Stimulated activated CD4-positive, alpha-beta T cell treated with anti-CD3 and anti-CD28 coated beads, TNF-alpha, amount 100 ng/mL, for 4 hours (primary cell): ENCODE measurements at places on chromosomes 11 and 22.

- DNase-seq = no peak
Observed at GRCh38 chr11:102476812-102477211, 24.2 kb upstream of the TMEM123 start.

DNA sequence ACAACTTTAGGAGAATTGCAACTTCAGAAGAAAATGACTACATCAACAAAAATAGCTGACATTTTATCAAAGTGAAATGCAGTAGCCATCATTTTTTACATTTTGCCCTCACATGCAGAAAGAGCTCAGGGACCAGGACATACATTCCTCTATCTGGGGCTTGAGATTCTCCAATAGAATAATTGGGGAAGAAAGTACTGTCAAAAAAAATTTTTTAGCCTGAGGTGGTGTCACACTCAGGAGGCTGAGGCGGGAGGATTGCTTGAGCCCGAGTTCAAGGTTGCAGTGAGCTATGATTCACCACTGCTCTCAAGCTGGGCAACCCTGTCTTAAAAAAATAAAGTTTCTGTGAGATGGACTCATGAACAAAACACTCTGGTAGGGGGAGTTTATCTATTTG lies 32.2 kb upstream of the DEPDC7 start:
- DNase-seq = no peak

- DNase-seq = no peak
Observed at GRCh38 chr11:7525424-7525823, 11.6 kb downstream of the PPFIBP2 start.

- DNase-seq = no peak
Observed at GRCh38 chr11:59076876-59077571, 9.1 kb upstream of the GLYATL1B start.

DNA sequence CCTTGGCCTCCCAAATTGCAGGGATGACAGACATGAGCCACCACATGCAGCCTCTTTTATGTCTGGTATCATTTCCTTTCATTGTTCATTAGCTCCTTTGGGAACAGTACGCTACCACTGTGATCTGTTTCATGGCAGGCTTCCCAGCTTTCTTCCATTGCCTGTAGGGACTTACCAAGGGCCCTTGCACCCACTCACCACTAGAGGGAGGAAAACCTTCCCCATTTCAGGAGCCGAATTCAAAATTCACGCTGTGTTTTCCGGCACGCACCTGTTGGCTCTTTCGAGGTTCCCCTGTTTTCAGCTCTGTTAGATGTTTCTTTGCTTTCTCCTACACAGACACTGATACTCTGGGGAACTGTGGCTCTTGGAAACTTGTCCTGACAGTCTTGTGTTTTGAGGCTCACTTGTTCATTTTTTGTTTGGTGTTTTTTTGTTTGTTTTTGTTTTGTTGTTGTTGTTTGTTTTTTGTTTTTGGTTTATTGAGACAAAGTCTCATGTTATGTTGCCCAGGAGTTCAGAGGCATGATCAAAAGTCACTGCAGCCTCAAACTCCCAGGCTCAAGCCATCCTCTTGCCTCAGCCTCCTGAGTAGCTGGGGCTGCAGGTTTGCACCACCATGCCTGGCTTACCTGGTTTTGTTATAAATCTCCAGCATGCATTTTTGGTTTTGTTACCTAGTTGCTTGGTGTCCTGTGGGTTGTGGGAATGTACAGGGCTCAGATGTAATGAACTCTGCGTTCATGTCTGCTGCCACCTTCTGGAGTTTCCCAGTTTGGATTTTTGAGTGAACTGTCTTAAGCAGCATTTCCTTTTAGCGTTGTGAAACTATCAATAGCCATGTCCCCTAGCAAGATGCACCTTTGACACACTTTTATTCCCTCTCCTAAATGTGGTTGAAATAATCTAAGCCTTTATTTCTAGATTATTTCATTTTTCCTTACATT lies 2.3 kb downstream of the KRTAP5-11 start:
- DNase-seq = no peak

GRCh38 chr11:63756919-63757761 lies 11.4 kb downstream of the ZFTA start:
- no peak for DNase-seq

DNA sequence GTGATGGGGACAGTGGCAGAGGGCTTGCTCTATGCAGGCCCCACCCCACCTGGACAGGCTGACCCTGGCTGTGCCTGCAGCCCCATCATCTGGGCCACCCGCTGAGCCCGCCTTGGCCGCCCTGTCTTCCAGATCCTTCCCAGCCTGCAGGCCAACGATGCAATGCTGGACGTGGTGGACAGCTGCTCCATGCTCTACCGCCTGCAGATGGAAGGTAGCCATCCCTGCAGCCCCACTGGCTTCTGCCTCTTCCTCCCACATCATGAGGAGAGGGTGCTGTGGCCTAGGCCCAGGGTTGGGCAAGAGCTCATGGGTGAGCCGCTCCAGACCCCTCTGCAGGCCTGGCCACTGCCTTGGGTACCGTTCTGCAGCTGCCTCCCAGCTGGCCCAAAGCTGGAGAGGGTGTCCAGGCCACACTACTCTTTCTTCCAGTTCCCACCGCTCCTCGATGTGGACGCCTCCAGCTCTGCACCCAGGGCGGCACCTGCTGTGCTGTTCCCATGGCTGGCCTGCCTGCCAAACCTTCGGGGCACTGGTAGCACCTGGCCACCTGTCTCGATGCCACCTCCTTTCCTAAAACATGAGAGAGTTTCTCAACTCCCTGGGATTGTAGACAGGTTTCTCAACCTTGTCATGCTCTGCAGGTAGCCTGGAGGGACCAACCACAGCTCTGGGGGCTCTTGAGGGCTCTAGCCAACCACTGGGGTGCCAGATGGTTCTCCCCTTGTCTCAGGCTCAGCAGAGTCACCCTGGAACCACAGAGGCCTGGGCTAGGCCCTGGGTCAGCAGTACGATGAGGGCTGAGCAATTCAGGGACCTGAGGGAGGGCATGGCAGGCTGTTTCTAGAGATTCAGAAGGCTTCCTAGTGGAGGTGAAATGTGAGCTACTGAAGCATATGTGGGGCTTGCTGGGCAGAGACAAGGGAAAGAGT lies 9.5 kb upstream of the GTSE1 start:
- DNase-seq = no peak

GRCh38 chr11:134904103-134904790 lies 492.2 kb upstream of the B3GAT1 start:
- DNase-seq = no peak

DNA sequence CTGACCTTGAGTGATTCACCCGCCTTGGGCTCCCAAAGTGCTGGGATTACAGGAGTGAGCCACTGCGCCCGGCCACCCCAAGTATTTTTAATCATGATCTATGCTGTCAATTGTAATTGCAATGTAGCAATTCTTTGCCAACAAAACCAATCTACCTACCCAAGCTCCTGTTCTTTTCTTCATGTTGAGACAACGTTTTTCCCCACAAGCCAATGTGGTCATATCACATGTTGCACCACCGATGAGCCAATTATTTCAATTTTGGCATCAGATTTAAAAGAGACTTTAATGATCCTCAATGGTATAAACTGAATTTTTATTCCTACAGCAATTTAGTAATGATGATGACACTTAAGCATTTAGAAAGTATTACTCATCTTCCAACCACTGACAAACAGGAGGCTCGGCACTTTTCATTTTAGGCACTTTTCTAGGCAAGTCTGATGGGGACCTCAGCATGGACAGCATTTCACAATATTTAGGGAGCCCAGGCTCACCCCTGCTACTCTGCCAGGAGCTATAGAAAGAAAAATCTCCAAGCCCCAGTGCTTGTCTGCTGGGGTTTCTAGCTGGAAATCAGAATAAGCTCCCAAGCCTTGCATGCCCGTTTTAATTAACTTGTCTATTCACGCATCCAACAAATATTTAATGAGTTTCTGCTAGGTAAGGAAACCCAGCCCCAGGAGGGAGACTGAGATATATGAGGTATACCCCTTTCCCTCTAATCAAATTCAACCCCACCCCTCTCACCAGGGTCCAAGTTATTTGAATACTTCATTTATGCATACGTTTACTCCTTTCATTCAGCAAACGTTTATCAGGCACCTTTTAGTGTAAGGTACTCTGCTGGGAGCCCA lies 291.4 kb downstream of the ST3GAL4 start:
- no peak for DNase-seq

GRCh38 chr11:120391292-120391691 lies 55.1 kb downstream of the ARHGEF12 start:
- no peak for DNase-seq

DNA sequence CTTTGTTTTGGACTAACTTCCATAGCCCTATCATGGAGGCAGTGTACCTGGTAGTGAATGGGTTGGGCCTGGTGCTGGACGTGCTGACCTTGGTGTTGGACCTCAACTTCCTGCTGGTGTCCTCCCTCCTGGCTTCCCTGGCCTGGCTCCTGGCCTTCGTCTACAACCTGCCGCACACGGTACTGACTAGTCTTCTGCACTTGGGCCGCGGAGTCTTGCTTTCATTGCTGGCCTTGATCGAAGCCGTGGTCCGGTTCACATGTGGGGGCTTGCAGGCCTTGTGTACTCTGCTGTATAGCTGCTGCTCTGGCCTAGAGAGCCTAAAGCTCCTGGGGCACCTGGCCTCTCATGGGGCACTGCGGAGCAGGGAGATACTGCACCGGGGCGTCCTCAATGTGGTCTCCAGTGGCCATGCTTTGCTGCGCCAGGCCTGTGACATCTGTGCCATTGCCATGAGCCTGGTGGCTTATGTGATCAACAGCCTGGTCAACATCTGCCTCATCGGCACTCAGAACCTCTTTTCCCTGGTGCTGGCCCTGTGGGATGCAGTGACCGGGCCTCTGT lies 846 bp downstream of the RNF26 start:
- no peak for DNase-seq

GRCh38 chr22:29956680-29957079 lies 73.7 kb downstream of the MTMR3 start:
- no peak for DNase-seq

DNA sequence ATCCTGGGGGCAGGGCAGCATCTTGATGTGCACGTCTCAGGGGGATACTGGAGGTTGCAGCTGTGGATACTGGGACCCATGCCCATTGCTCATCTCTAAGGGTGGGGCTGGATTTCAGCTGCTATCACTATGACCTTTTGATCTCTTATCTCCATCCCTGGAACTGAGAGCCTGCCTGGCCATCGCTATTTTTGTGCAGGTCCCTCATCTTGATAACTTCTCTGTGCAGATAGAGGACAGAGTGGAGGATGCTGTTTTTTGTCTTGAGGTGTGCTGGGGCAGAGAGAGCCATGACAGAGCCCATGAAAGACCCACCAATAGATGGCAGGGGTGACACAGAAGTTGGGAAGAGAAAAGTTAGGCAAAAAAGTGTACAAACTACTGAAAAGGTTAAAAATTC lies 5.1 kb upstream of the INSC start:
- no peak for DNase-seq

DNA sequence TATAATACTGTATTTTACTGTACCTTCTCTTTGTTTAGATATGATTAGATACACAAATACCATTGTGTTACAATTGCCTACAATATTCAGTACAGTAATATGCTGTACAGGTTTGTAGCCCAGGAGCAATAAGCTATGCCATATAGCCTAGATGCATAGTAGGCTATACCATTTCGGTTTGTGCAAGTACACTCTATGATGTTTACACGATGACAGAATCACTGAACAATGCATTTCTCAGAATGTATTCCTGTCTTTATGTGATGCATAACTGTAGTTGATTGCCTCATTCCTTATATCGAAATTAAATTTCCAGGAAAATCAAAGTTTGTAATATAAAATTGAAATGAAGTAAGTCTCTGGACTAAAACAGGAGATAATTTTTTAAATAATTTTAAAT lies 49.3 kb upstream of the OR5P2 start:
- DNase-seq = no peak

GRCh38 chr11:42543844-42544419 lies 767.9 kb upstream of the API5 start:
- no peak for DNase-seq

DNA sequence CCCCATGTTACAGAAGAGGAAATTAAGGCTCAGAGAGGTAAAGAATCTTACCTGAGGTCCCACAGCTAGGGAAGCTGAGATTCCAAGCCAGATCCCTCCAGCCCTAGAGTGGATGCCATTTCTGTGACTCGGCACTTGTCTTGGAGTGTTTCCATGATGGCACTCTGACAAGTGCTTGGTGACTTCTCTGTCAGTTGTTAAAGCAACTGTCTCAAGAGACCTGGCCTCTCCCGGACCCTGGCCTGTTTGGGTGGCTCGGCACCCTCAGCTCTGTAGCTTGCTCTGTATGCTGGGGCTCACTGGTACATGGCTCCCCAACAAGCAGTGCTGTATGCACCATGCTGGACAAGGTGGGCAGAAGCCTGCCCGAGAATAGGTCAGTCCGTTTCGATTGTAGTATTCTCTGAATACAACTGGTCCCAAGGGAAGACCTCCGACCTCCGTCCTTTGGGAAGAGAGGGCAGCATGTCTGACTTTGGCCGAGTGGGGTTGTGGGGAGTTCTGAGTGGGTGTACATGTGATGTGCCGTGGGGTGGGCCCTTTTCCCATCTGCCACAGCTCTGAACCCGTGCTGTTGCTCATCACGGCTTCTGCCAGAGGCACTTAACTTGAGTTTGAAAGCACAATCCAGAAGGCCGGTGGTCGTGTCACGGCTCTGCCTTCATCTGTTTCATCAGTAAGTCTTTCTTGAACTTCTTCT lies 12.4 kb downstream of the ACO2 start:
- no peak for DNase-seq

- DNase-seq = no peak
Observed at GRCh38 chr11:27150098-27150497, 109.5 kb downstream of the BBOX1 start.

DNA sequence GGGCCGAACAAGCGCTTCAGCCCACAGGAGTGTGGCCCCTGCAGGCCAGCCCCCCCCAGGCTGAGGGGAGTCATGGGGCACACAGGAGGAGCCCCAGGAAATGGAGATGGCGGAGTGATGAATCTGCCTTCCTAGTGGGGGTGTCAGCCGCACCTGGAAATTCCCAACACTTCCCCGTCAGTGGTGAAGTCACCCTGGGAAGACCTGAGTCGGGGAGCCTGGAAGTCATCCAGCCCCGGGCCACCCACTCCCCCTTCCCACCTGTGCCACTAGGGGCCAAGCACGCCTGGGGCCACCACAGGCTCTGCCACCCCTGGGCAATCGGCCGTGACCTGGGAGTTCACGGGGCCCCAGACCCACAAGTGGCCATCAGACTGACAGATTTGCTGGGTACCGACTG lies 12.6 kb downstream of the WNT7B start:
- DNase-seq = no peak

DNA sequence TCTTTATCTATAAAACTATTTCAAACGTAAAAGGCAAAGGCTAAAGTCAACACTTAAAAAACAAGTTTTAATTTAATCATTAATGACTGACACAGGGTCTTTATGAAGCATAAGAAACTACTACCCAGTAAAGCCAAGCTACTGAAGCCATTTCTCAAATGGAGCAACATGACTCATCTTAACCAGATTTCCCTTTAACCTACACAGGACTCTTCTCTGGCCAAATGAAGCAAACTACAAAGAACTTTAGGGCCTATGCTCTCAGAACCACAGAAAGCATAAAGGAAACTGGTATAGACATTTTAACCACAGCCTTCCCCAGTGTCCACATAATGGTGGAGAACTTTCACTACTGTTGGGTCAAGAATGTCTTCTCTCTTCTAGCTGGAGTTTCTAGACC lies 34.7 kb downstream of the ALG9 start:
- DNase-seq = no peak

- no peak for DNase-seq
Observed at GRCh38 chr11:67571443-67571842, 12.2 kb upstream of the GSTP1 start.
